Umbilical cord (tissue), 2 donors: ENCODE measurements at places on chromosomes 1 and 21.

GRCh38 chr1:45200906-45201500, 5.4 kb downstream of the ZSWIM5 start:
- no peak for DNase-seq

- no peak for DNase-seq
Measured at GRCh38 chr1:5580926-5581325, 411.3 kb downstream of the NPHP4 start.

- peak; percentile 88 for DNase-seq
Measured at GRCh38 chr21:35940074-35940927, 120.0 kb downstream of the SETD4 start.

GRCh38 chr1:158952416-158952815, 21.1 kb downstream of the PYHIN1 start:
- no peak for DNase-seq

DNA sequence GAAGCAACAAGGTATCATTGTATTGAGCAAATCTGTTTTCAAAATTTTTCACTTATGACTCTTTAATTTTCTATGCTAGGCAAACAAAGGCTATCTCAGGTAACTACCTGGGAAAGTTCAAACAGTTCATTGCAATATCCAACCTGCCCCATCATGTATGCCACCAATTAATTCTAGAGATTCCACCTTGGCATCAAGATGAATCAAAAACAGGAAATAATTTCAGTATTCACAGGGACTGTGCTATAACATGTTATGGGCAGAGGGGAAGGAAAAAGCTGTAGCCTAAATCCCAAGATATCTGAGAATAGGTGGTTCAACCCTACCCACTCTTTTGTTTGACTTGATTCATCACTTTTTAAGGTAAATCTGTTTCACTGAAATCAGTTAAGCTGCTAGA, 67.5 kb upstream of the SH3GLB1 start:
- DNase-seq = no peak

DNA sequence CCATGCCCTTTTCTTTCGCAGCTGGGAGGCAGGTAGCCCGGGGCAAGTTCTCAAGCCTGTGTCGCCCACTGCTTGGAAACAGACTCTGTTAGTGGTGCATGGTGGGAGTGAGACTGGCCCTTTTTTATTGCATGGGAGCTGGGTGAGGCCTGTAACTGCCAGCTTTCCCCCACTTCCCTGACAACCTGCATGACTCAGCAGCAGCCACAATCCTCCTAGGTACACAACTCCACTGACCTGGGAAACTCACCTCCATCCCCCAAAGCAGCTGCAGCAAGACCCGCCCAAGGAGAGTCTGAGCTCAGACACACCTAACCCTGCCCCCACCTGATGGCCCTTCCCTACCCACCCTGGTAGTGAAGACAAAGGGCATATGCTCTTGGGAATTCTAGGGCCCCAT, 25.8 kb downstream of the PIGP start:
- DNase-seq = no peak

DNA sequence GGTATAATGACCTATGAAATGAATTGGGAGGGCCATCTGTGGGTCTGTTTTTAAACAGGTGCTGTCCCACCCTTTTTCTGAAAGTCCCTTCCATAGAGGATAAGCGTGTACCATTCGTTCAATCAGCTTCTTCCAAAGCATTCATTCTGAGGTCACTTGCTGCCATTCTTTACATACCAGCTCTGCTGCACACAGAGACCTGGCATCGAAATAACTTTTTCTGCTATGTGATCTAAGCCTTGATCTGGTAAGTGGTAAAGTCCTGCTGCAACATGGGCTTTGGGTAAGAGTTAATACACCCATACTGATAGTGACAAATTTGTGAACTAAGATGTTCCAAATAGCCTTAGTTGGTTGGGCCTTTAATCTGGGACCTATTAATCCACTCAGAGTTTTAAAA, 38.9 kb downstream of the DR1 start:
- no peak for DNase-seq

DNA sequence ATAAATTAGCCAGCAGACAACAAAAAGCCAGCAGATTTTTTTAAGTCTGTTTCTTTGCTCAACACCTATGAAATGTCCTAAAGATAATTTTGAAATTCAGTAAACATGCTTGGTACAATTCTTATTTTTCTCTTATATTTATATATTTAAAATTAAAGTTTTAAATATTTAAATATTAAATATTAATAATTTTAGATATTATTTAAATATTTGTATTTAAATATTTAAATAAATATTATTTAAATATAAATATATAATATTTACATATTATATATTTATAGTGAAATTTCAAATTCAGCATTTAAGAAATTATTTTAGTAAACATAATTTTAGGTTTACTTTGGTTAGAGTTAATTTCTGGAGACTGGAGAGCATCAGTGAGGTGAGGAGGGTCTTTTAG, 1554.2 kb downstream of the NCAM2 start:
- DNase-seq = no peak

DNA sequence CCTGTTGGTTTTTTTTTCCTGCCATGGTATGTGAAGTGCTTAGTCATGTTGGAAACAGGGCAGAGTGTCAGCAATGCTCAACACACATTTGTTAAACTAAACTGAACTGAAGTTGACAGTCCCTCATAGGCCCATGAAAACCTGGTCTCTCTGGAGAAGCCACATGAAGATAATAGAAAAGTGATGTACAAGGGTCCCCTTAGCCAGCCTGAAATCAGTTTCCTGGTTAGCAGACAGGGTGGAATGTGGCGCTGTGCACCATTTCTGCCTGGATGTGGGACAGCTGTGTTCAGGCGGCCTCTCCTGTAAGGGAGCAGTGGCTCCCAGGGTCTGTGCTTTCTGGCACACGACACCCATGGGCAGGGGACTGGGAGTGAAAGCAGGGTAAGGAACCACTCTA, 9.9 kb upstream of the CHI3L1 start:
- no peak for DNase-seq

GRCh38 chr1:12472798-12473551, 145.0 kb downstream of the DHRS3 start:
- peak; percentile 76 for DNase-seq

DNA sequence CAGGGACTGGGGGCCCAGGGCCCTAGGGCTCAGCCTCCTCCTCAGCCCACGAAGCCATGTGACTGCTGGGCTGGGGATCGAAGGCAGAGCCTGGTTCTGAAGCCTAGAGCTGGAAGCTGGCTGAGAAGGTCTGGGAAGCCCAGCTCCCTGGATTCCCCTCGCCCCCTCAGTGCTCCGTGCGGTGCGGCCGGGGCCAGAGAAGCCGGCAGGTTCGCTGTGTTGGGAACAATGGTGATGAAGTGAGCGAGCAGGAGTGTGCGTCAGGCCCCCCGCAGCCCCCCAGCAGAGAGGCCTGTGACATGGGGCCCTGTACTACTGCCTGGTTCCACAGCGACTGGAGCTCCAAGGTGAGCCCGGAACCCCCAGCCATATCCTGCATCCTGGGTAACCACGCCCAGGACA, 9.1 kb downstream of the ADAMTSL4 start:
- no peak for DNase-seq

DNA sequence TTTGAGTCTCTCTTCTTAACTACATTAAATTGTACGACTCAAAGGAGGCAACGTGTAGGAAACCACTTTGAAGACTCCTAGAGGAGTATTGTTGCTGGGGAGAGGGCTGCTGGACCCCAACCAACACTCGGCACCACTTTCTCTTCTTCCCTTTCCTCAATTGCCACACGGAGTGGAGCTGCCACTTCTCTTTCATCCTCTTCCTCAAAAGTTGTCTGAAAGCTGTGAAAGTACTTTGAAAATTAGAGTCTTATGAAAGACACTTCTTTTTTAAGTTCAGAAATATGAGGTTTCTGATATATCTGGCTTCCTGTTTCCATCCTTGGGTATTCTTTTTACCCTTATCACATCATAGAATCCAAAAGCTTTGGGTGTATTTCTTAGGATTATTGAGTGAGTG, 59.5 kb downstream of the MRPS6 start:
- DNase-seq = no peak
